NCI-H187 treated with DMSO at 0.1 percent for 48 hours (cell line): ENCODE measurements at places on chromosomes 7 and 10.

GRCh38 chr7:117458977-117459583 lies 20.7 kb upstream of the CFTR start:
- no peak for DNase-seq

DNA sequence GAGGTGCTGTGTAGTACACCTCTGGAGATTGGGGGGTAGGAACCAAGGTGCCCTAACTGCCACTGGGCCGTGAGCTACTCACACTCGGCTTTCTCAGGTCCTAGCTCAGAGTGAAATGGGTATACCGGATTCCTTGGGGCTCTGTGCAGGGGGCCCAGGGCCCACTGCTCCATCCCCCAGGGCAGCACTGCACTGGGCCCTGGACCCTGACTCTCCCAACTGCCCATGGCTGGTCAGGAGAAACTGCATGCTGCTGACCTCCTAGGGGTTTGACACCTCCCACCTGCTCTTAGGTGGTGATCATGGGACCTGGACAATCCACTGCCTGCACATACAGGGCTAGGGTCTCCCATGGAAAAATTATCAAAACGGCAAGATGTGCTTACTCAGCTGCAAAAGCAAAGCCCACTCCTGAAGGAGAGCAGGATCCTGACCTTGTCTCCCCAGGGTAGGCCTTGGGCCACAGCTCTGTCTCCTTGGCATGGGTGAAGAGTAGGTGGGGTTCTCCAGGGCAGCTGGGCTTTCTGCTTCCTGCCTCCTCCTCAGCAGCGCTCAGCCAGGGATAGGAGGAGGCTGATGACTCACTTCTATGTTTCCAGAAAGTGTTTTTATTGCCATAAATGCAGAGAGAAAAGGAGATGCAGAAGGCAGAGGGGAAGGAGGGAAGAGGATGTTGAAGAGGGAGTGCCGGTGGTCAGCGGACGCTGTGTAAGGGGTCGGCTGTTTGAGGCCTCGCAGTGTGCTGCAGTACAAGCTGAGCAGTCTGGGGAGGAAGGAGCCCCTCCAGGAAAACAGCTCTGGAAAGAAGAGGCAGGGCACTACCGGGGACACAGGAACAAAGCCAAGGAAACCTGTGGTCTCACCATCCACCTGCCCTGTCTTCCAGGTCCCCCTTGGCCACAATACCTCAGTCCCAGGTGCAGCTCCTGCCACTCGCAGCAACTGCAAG lies 107.8 kb downstream of the ARHGAP22 start:
- DNase-seq, result no peak

DNA sequence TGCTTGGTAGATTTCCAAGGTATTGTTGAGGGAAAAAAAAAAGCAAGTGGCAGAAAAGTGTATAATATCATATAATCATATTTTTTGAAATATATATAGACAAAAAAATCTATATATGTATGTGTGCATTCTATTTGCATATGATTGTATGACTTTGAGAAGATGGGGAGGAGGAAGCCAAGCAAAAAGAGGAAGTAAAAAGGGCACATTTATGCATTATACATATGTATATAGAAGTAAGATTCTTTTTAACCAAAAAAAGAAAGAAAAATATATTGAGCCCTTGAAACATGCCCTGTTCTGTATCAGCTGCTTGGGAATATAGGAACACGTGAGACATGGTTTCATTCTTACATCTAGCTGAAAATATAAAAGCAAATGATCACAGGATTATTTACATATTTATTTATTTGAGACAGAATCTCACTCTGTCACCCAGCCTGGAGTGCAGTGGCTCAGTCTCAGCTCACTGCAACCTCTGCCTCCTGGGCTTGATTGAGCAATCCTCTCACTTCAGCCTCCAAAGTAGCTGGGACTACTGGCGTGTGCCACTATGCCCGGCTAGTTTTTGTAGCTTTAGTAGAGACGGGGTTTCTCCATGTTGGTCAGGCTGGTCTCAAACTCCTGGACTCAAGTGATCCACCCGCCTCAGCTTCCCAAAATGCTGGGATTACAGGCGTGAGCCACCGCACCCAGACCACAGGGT lies 18.0 kb upstream of the SLF2 start:
- no peak for DNase-seq

DNA sequence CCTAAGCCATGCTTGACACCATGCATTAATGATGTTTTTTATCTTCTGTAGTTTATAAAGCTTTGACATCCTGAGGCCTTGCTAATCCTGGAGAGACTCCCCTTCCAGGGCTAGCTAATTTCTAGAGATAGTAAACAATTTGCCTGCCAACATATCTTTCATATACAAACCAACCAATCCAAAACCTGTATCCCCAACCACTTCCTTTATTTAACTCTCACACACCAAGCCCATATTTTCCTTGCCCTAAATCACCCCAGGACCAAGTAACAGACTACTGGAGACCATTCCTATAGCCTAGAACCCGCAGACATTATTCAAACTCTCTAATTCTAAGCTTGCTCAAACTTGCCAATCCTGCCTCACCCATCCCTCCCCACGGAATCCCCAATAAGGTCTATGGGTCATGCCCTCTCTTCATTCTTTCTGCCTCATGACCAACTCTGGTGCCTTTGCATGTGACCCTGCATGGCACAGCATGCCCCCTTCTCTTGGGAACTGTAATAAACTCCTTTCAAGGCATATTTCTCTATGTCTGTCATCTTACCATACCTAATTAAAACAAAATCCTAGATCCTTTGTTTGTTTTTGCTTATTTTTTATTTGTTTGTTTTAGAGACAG lies 116.6 kb upstream of the CACUL1 start:
- no peak for DNase-seq

DNA sequence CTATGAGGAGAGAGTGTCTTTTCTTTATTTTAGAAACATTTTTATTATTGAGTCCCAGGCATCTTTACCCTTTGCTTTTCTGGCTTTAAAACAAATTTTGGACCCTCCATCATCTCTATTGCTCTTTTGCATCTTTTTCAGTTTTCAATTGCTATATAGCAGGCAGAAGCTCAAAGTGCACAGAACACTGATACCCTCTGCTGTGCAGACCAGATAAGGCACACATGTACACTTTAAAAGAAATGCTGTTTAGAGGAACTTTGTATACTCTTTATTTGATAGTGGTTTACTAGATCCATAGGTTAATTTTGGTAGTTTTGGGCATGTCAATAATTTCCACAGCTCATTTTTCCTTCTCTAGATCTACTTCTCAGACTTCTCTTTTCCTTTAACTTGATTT lies 324.2 kb downstream of the SH2D4B start:
- no peak for DNase-seq

- DNase-seq, result no peak
Observed at GRCh38 chr7:22481726-22482125, 18.3 kb downstream of the STEAP1B start.

DNA sequence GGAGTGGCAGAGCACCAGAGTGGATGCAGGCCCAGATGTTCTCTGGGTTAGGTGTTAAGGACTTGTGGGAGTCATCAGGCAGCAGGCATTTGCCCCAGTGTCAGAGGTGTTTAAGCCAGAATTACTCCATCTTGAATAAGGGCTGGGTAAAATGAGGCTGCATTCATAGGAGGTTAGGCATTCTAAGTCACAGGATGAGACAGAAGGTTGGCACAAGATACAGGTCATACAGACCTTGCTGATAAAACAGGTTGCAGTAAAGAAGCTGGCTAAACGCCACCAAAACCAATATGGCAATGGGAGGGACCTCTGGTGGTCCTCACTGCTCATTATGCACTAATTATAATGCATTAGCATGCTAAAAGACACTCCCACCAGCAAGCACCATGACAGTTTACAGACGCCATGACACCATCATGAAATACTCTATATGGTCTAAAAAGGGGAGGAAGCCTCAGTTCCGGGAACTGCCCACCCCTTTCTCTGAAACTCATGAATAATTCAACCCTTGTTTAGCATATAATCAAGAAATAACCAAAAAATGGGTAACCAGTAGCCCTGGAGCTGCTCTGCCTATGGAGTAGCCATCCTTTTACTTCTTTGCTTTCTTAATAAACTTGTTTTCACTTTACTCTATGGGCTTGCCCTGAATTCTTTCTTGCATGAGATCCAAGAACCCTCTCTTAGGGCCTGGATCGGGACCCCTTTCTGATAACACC lies 882 bp upstream of the LRRC61 start:
- no peak for DNase-seq

DNA sequence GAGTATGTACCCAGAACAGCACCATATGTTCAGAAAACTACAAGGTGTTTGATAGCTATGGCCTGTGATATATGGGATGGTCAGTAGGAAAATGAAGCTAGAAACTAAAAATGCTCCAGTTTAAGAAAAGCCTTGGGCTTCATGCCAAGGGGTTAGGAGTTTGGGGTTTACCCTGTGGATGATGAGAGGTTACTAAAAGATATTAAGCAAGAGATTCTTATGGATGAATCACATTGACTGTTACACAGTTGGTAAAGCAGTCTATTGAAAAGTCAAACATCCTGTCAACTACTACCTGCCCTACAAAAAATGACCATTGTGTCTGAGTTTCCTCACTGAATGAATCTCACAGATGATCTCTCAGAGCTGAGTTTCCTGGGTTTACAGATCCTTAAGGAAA lies 166.2 kb upstream of the INHBA start:
- DNase-seq, result no peak

DNA sequence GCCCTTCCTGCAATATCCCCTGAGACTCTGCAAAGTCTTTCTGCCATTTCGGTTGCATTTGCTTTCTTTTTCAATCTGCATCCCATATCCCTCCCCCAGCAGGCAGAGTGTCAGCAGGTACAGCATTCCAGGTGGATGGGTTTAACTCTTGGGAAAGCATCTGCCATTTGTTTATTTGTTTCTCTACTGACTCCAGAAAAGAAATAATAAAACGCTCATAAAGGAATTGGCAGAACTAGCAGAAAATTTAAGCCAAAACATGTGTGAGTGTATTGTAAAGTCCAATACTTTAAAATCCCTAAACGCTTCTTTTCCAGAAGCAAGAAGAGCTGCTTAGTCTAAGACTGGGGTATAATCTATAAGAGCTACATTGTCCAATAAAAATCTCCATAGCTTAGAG lies 393.8 kb downstream of the TNS3 start:
- DNase-seq, result no peak

GRCh38 chr7:47577321-47577919 lies 4.5 kb downstream of the TNS3 start:
- DNase-seq, result no peak

DNA sequence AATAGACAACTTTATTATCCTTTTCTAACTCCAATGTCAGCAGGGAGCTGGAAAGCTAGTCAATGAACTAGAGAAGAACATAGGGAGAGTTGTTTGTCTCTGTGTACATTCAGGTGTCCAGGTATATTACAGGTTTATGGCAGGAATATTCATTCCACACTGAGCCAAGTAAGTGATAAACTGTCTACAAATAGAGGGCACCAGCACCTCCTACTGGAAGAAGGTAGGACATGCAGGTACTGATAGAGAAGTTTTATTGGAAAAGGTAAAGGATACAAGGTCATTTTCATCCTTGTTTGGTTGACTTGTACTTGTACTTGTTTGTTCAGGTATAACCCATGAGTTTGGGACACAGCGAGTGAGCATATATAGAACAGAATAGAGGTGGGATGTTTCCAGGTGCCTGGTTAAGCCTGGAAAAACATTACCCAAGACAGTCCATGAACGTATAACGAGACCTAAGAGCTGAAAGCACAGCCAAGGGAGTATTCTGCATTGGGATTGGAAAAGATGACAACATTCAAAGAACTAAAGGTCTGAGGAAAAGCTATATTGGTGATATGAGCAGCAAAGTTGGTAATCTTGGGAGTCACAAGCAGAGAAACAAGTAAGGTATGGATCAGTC lies 61.4 kb upstream of the PPP1R3C start:
- DNase-seq, result no peak

DNA sequence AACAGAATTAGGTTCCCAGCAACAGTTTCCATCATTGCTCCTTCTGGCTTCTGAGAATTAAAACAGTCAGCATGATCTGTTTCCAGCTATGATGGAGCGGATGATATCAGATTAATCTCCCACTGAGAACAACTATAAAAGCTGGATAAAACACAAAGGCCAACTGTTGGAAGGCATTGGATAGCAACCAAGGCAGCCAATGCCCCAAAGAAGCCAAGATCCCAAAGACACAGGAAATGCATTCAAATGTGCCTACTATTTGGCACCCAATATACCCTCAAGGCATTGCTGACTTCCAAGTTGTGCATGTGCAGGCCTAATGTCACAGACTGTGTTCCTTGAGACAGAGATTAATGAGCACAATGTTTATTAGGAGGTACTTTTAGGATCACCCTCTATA lies 259.3 kb downstream of the ARHGAP12 start:
- DNase-seq, result no peak

DNA sequence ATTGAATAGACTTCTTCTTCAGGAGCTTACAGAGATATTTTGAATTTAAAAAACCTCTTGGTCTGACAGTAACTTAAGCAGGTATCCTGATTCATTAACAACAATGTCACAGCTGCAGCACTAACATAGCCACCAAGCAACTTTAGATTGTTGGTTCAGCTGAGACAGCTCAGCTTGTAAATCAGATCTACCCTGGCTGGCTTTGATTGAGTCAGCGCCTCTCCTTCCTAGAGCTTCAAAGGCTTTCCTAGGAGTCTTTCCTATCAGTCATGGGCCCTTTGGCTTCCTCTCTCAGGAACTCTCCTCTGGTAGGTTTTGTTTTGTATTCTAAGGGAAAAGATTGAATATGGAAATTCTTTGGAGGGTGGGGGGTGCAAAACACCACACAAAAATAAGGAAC lies 70.7 kb upstream of the STEAP4 start:
- no peak for DNase-seq

DNA sequence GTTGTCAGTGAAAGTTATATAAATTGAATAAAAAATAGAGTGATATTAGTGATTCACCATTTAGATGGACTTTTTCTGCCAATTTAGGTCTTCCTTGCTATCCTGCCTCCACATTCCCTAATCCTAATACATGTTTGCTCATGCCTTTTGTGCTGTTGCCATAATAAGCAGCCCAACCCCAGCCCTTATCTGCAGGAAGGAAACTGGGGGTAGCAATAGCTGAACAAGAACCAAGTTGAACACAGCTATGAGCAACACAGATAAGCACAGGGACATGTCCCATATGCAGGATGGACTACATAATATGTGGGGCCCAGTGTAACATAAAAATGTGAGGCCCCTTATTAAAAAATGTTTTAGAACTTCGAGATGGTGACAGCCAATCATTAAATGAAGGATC lies 91.2 kb upstream of the AHR start:
- no peak for DNase-seq

DNA sequence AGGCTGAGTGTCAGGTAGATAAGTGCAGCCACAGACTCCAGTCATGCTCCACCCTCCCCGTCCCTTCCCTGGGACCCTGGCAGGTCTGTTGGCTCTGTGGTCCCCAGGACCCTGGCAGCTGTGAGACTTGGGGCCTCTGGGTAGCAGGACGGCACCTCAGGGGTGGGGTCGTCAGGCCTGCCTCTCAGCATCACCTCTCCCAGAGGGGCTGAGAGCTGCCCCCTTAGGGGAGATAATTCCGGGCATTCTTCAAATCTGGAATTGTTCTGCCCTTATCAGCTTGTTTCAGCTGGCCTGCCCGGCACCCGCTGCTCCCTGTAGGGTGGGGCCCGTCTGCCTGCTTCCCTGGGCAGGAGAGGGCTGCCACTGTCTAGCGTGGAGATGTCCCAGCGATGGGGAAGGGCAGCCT lies 23.3 kb downstream of the PODXL start:
- no peak for DNase-seq

- DNase-seq, result no peak
Observed at GRCh38 chr10:61359452-61359851, 93.7 kb downstream of the TMEM26 start.

- DNase-seq, result no peak
Observed at GRCh38 chr7:139651914-139652313, 125.9 kb downstream of the HIPK2 start.
